ENCODE measurements at places on chromosomes 7 and 10. TPM values are rescaled to one million over a fixed set of nuclear protein-coding genes. Genes with fewer than 3 reads are reported as not detected.

GRCh38 chr10:124447751-124448466 lies 1.9 kb downstream of the NKX1-2 start:
- no peak overlapping the region for H3K4me3 ChIP-seq
- H3K36me3 ChIP-seq = no peaks in the 10 kb centered on the region
- H3K27ac ChIP-seq = no peak overlapping the region

The SSC4D gene
- 1.7 TPM for total RNA-seq

DNA sequence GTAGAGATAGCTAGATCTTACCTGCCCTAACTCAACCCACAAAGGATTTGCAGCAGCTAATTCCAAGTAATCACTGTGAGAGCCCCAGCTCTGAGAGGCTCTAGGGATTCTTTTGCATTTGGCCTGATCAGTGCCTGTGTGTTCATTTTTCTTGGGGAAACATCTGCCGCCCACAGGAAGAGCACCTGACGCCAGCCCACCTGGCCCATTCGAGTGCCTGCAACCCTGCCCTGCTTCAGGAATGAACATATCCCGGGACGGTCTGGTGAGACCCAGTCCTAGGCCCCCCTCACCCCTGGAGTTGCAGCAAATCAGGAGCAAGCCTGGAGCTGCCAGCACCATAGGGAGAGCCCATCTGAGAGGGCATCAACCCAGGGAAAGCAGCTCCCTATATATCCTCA lies 38.8 kb downstream of the GSDME start:
- DNase-seq = no peak
- H3K4me1 ChIP-seq = no peaks in the 10 kb centered on the region
- no peaks in the 10 kb centered on the region for H3K36me3 ChIP-seq
- H3K27me3 ChIP-seq = no peaks in the 10 kb centered on the region
- no peak overlapping the region for H3K27ac ChIP-seq

GRCh38 chr7:151399906-151400305 lies 9.9 kb downstream of the WDR86 start:
- peak; percentile 44 for DNase-seq
- H3K27ac ChIP-seq = no peak overlapping the region
- no peaks in the 10 kb centered on the region for H3K36me3 ChIP-seq
- H3K4me1 ChIP-seq = peaks cover 24% of the 10 kb centered on the region
- H3K4me3 ChIP-seq = no peak overlapping the region

- peaks cover 6% of the 10 kb centered on the region for H3K36me3 ChIP-seq
- H3K27ac ChIP-seq = peak overlapping the region; percentile 96
- H3K4me3 ChIP-seq = peak overlapping the region; percentile 93
- no peak for DNase-seq
- H3K4me1 ChIP-seq = peaks cover 9% of the 10 kb centered on the region
Measured at GRCh38 chr10:97291357-97292096, 910 bp downstream of the ARHGAP19 start.

GRCh38 chr10:90604636-90605035 lies 253.2 kb downstream of the HTR7 start:
- no peak overlapping the region for H3K4me3 ChIP-seq
- H3K36me3 ChIP-seq = no peaks in the 10 kb centered on the region
- H3K27me3 ChIP-seq = no peaks in the 10 kb centered on the region
- no peaks in the 10 kb centered on the region for H3K4me1 ChIP-seq
- no peak for DNase-seq

DNA sequence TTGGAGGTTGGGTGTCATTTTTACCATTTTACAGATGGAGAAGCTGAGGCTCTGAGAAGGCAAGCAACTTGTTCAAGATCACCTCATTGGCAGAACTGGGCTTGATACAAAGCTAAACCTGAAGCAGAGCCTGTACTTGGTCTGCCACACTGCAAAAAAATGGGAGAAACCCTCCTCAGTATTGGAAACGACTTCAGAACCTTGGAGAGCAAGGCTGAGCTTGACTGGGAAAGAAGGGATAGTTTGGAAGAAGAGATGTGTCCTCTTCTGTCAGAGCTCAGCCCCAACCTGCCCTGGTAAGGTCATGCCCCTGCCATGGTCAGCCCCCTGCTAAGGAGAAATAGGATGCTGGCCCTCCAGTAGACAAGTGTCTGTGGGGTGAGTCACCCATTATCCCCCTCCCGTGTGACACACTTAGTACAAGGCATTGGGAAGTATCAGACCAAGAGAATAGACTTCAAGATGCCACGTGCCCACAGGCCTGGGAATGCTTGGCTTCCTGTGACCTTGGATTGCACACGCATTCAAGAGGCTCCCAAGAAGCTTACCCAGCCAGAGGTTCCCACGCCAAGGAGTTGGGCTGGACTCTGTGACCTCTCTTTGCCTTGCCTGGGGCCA lies 56.2 kb upstream of the SMNDC1 start:
- H3K36me3 ChIP-seq = no peaks in the 10 kb centered on the region
- DNase-seq = no peak
- no peak overlapping the region for H3K27ac ChIP-seq
- H3K4me3 ChIP-seq = no peak overlapping the region
- H3K27me3 ChIP-seq = no peaks in the 10 kb centered on the region
- H3K4me1 ChIP-seq = peaks cover 5% of the 10 kb centered on the region

The PNLIP gene
- total RNA-seq = 3.3 TPM

- H3K4me3 ChIP-seq = no peak overlapping the region
- no peak overlapping the region for H3K27ac ChIP-seq
- no peaks in the 10 kb centered on the region for H3K4me1 ChIP-seq
- H3K36me3 ChIP-seq = no peaks in the 10 kb centered on the region
- no peaks in the 10 kb centered on the region for H3K27me3 ChIP-seq
Measured at GRCh38 chr7:125484755-125485154, 555.1 kb upstream of the POT1 start.

DNA sequence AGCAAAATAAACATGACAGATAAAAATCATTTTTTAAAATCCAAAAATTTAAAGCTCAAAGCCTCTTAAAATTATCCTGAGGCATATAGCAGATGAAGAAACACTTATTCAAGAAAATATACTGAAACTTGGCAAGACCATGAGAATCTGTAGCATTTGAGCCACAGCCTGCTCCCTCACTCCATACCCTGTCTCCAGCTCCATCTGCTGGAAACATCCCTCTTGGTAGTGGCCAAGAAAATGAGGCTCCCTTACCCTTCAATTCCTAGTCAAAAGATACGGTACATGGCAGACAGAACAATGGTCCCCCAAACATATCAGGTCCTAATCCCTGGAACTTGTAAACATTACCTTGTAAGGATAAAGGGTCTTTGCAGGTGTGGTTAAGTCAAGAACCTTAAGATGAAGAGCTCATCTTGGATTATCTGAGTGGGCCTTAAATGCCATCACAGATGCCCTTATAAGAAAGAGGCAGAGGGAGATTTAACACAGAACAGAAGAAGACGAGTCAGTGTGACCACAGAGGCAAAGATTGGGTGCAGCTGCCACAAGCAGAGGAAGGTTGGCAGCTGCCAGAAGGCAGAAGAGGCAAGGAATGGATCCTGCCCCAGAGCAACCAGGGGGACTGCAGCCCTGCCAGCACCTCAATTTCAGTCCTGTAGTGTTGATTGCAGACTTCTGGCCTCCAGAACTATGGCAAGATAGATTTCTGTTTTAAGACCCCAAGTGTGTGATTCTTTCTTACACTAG lies 149.4 kb downstream of the ZNF248 start:
- H3K36me3 ChIP-seq = no peaks in the 10 kb centered on the region
- H3K27me3 ChIP-seq = no peaks in the 10 kb centered on the region
- no peak overlapping the region for H3K27ac ChIP-seq
- no peak for DNase-seq

DNA sequence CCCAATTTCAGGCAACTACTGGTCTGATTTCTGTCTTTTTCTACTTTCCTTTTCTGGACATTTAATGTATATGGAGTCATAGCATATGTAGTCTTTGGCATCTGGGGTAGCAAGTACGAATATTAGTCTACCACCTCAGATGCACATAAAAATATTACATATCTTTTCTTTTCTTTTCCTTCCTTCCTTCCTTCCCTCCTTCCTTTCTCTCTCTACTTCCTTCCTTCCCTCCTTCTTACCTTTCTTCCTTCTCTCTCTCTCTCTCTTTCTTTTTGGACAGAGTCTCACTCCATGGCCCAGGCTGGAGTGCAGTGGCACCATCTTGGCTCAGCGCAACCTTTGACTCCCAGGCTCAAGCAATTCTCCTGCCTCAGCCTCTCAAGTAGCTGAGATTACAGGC lies 4.0 kb upstream of the OPTN start:
- H3K4me3 ChIP-seq = no peak overlapping the region
- H3K27ac ChIP-seq = no peak overlapping the region
- H3K36me3 ChIP-seq = no peaks in the 10 kb centered on the region
- H3K27me3 ChIP-seq = no peaks in the 10 kb centered on the region
- peaks cover 7% of the 10 kb centered on the region for H3K4me1 ChIP-seq
